CD4-positive, alpha-beta T cell treated with Interleukin-10 for 1 hour (primary cell): ENCODE measurements at places on chromosomes 3 and 15.
A peak's percentile ranks its signal among the peaks of the same experiment; 100 is the strongest.

- no peak for DNase-seq
Measured at GRCh38 chr3:8441969-8442559, 59.6 kb upstream of the LMCD1 start.

DNA sequence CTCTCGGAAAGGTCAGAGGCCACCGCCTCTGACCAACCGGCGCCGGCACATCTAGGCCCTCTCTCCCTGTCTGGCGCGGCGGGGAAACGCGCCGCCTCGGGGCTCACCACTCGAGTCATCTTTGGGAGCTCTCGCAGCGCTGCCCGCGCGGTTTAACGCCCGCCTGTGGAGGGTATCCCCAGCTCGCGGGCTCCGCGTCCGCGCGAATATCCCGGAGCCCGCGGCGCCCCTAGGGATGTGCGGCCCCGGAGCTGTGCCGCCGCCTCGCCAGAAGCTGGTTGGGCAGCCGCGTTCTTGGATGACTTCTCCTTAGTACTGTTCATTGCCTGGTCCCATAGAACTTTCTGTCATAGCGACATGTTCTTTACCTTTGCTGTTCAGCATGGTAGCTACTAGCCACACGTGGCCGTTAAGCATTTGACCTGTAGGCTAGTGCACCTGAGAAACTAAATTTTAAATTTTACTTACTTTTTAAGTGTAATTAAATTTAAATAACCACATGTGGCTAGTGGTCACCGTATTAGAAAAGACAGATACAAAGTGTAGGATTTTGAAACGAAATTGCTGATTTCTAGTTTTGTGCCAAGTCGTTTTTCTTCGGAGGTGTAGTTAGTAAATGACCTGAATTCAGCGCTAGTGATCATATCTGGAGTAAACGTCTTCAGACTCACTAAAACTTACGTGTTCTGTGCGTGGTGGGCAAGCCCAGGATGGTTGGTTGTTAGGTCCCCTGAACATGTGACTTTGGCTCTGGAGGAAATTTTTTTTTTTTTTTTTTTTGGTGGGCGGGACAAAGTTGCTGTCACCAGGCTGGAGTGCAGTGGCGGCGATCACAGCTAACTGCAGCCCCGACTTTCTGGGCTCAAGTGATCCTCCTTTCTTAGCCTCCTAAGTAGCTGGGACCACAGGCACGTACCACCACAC lies 835 bp downstream of the ARIH2 start:
- DNase-seq = peak; percentile 74

DNA sequence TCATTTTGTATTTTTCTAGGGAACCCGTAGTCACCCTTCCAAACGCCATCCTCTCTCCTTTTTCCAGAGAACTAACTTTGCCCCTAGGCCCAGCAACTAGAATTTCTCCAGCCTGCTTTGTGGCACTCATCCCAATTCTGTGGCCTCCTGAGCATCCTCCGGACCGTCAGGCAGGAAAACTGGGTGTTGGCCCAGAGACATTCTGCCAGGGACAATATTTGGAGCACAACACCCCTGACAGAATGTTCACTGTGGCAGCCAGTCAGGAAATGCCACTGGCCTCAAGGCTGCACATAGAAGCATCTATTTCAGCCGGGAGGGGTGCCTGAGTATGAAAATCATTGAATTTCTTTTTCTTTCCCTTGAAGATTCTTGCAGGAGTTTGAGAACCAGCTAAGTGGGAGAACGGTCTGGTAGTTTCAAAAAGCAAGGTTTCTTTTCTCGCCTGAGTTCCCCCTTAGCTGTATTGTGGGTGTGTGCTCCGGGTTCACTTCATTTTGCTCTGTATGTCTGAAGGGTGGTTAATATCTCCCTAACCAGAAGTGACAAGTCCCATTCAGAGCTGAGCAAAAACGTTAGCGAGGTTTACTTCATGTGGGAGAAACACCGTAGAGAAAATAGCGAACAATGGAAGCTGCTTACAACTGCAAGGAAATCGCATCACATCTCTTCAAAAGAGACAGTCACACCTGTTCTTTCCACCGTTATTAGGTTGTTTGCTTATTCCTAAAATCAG lies 108.1 kb upstream of the TPM1 start:
- DNase-seq = no peak

DNA sequence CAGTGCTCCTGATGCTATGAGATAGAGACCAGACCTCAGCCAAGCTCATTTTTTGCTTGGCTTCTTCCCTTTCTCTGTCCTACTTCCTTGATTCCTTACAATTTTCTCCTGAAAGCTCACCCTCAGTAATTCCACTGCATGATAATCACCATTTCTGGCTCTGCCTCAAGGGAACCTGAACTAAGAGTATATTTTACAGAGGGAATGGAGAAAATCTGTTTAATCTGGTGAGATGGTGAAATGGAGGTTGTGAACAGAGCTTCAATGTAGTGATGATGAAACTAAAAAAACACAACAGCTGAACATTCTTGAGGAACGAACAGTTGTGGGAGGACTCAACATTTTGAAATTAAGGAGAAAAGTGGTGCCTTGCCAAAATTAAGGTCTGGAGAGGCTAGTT lies 16.3 kb downstream of the HHLA2 start:
- DNase-seq = no peak

- DNase-seq = no peak
Measured at GRCh38 chr3:184443364-184443763, 63.5 kb downstream of the CHRD start.

DNA sequence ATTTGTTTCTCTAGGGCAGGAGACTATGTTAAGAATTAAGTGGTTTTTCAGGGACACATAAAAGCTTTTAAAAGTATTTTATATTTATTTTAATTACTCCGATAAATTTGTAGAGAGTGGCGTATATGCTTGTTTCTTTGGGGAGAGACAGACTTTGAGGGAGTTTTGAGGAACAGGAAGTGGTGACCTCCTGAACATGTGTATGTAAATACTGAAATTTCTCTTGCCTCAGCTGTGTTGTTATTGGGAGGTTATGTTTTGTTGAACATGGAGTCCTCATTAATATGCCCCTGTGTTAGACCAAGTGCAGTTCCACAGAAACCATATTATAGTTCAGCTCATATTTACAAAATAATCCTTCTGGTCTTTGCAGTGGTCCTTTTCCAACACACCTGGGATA lies 41.8 kb upstream of the UTS2B start:
- no peak for DNase-seq

- no peak for DNase-seq
Measured at GRCh38 chr3:84946240-84946639, 12.5 kb upstream of the CADM2 start.

DNA sequence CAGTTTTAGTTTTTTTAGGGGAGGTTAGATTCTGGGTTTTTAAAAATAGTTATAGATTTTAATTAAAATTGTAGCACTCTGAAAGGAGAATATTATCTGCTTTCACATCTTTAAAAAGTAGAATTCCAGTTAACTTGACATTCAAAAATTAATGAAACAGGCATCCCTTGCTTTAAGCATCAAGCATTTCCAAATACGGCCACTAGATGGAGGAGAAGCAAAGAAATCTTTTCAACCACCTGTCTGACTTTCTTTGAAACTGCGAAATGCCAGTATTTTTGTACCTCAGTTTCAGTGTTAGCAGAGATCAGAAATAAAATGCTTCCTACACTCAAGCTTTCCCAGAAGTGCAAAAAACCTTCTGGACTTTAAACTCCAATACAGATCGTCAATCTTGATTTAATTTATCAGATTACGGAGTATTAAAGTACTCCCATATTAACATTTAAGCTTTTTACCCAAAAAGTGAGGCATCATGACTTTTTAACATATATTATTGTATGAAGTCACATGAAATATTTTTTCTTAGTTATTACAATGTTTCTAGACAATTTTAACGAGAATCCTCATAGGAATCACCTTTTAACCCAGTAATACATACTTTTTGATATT lies 153.3 kb downstream of the P3H2 start:
- peak; percentile 55 for DNase-seq

DNA sequence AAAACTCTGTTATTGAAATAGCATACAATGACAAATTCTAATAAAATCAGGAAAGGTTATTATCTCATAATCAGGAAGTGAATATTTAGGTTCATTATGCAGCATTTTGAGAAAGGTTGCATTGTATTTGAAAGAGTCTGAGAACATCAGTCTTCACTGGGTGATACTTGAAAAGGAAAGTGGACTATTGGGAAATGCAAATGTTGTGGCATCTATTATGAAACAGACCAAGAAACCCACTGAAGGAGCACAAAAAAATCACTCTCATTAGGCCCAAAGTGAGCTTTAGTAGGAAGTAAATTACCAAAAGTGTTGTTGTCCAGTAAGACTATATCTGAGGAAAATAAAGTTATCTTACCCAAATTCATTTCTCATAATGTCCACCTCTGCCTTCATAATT lies 90.8 kb downstream of the ZPLD1 start:
- no peak for DNase-seq

DNA sequence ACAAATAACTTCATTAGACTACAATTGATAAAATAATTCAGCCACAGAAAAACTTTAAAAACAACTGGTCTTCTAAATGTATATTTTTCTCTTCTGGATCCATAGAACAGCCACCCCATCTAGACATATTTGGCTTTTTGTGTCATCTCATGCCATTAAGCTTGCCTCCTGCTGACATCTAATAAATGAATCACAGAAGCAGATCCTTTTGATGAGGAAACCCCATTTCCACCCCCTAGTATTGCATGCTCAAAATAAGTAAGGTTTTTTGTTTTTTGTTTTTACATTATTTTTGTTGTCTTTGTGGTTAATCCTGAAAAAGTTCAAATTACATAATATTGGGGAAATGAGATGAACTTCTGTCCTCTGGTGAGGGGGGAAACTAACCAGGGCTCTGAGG lies 94.8 kb downstream of the DUT start:
- DNase-seq = no peak

GRCh38 chr3:138944929-138945708 lies 1.8 kb downstream of the FOXL2 start:
- DNase-seq = no peak

- no peak for DNase-seq
Measured at GRCh38 chr15:87781959-87782625, 474.4 kb downstream of the NTRK3 start.

DNA sequence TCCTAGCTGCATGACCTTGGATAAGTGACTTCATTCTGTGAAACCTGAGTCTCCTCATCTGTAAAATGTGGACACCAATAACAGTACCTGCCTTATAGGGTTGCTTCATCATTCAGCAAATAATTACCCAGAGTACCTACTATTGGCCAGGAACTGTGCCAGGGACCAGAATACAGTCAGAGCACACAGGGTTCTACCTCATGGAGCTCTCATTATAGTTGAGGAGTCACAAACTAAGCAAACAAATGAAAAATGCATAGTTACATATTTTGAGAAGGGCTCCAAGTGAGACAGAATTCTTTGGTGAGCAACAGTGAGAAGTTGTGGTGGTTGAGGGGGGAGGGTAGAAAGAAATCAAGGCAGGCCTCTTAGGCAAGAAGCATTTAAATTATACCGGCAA lies 308.6 kb upstream of the WNT5A start:
- DNase-seq = no peak

GRCh38 chr3:87268646-87269211 lies 7.7 kb downstream of the POU1F1 start:
- no peak for DNase-seq

DNA sequence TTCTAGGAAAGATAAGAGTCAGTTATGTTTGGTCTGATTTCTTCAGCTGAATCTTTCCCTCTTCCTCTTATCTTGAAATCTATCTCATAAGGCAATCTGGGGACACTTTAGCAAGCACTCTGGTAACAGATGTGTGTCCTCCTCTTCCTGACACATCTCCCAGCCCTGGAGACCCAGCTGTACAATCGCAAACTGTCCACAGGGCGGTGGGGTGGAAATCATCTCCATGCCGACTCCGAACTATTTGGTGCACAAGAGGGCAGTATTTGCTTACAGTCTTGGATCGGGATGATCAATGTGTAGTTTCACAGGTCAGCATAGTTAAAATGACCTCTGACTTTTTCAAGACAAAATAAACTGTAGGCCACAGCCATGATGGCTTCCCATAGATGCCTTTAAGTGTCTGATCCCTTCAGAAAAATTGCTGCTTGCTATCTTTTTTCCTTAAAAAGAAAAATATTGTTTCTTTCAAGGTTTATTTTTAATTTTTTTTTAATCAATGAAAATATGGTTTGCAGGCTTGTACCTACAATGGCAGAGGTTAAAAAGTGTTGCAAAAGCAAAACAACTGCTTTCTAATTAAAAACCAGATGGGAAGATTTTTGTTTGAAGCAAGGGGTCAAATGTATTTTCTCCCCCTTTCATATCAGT lies 17.7 kb downstream of the EEFSEC start:
- peak; percentile 15 for DNase-seq

- DNase-seq = no peak
Measured at GRCh38 chr3:58163234-58163633, 47.5 kb downstream of the DNASE1L3 start.

DNA sequence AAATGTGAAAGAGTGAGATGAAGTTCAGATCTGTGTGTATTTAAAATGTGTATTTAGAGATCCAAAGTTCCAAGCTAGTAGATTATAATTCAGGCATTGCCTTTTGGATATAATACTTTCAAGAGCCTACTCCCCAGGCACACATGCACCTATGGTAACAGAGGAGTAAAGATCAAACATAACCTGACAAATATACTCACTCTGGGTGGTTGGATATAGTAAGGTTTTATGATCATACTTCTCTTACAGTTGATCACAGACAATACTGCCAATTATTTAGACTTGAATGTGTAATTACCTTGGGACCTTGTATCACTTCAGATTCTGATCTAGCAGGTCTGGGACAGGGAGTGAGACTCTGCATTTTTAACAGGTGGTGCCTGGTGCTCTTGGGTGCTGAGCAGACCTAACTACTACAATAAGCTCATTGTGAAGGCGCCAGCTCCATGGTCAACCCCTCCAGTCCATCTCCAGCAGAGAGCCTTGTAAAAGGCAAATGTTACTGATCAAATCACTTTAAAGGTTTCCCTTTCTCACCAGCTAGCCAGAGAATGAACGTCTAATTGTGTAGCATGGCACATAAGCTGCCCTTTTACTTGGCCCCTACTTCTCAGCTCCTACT lies 55.5 kb downstream of the NBEAL2 start:
- DNase-seq = no peak

DNA sequence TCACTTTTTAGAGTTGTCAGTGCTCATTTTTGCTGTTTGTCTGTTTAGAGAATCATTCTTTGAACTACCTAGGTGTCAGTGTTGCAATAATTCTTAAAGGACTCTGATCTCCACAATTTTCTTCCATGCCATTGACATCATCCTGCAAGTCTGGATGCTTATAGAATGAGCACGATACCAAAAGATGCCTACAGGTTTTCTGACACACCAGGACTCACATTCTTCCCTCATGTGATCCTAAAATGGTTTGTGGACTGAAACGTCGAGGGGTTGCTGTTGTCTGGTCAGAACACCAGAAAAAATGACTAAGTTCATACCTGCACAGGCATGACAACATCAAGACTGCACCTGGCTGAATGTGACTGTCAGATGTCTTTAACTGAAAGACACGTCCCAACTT lies 95.9 kb downstream of the SEMA5B start:
- DNase-seq = no peak

GRCh38 chr3:193851428-193851847 lies 258.4 kb downstream of the OPA1 start:
- no peak for DNase-seq

DNA sequence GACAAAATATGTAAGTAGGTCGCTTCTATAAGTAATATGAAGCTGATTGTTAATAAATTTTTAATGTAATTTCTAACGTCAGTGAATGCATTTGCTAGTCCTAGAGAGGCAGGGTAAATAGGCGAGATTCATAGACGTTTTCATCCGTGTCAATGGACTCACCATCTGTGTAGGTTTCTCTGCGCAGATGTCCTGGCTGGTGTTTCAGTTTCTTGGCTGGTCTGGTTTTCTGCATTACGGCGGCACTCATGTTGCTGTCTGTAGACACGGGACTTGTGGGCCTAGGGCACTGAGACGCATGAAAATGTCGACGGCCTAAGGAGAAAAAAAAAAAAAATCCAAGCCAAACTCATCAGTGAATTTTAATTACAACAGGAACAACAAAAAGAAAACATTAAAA lies 1153.3 kb downstream of the ROBO1 start:
- DNase-seq = no peak
